ENCODE measurements at places on chromosomes 1 and 21. TPM values are rescaled to one million over a fixed set of nuclear protein-coding genes. Genes with fewer than 3 reads are reported as not detected.

The TMEM269 gene
- total RNA-seq, result 0.47 TPM

The OR6N2 gene
- not detected for total RNA-seq

GRCh38 chr21:39799178-39799577, 54.2 kb downstream of the IGSF5 start:
- H3K36me3 ChIP-seq, result no peaks in the 10 kb centered on the region
- peaks cover 7% of the 10 kb centered on the region for H3K4me1 ChIP-seq
- H3K27ac ChIP-seq, result no peak overlapping the region
- DNase-seq, result no peak
- no peaks in the 10 kb centered on the region for H3K27me3 ChIP-seq
- no peak overlapping the region for H3K4me3 ChIP-seq

DNA sequence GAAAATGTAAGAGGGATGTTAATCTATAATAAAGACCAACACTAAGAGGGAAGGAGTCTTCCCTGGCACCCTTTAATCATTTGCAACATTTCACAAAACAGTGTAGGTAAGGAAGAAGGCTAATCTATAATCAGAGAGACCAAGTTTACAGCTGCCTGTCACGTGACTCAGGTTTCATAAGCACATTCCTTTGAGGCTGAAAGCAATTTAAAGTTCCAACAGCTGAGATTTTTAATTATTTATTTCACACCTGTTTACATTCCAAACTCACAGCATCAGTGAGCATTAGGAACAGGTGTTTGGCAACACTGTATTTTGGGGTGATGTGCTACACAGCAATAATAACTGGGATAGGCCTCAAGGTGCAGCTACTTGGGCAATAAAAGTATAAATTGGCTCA, 75.7 kb upstream of the PGBD5 start:
- DNase-seq, result no peak
- peaks cover 5% of the 10 kb centered on the region for H3K4me1 ChIP-seq
- H3K27ac ChIP-seq, result no peak overlapping the region
- no peaks in the 10 kb centered on the region for H3K36me3 ChIP-seq
- no peak overlapping the region for H3K4me3 ChIP-seq

DNA sequence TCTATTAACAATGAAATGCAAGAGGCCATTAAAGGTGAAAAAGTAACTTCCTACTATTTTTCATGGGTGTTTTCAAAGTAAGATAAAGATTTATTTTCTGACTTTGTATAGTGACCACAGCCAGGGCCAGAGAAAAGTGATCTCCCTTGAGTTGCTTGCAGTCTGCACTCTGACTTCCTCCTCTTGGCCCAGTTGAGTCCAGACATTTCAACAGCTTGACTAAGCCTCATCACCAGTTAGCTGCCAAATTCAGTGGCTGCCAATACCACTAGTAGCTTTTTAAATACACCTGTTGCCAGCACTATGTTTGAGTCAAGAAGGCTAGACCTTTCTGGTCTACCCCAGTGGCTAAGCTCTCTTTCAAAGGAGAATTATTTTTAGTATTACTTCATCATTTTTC, 3.7 kb upstream of the NEK7 start:
- no peak overlapping the region for H3K27ac ChIP-seq
- H3K4me1 ChIP-seq, result peaks cover 3% of the 10 kb centered on the region
- H3K4me3 ChIP-seq, result no peak overlapping the region
- DNase-seq, result no peak
- no peaks in the 10 kb centered on the region for H3K36me3 ChIP-seq

DNA sequence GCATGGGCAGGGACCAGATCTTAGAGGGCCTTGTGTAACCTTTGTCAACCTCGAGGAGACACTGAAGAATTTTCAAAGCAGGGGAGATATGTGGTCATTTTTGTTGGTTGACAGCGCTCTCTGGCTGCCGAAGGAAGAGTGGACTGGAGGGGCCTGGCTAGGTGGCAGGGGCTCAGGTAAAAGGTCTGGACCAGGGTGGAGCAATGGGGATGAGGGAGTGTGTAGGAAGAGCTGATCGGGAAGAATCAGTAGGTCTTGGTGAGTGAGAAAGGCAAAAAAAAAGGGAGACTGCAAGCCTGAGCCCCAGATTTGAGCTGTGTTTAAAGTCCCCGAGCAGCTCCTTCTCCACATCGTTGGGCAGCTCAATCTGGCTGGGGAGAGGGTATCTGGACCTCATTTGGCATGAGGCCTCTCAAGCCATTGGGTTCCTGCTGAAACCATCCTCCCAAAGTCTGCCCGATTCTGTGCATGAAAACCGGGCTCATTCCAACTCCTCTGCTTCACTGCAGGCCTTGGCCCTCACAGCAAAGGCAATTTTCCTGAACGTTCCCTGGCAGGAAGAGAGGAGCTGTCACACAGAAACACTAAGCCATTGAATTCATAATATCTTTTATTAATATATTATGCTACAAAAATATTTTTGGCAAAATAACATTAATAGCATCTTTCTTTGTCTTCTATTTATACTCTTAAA, 237.1 kb downstream of the TRABD2B start:
- H3K4me1 ChIP-seq, result peaks cover 2% of the 10 kb centered on the region
- H3K27ac ChIP-seq, result no peak overlapping the region
